ENCODE measurements at places on chromosomes 7 and 10.

GRCh38 chr7:140214075-140214684 is 37.4 kb upstream of the KDM7A start:
- no peak for DNase-seq

GRCh38 chr7:76234931-76235441 is 33.3 kb downstream of the SRRM3 start:
- peak; percentile 74 for DNase-seq

DNA sequence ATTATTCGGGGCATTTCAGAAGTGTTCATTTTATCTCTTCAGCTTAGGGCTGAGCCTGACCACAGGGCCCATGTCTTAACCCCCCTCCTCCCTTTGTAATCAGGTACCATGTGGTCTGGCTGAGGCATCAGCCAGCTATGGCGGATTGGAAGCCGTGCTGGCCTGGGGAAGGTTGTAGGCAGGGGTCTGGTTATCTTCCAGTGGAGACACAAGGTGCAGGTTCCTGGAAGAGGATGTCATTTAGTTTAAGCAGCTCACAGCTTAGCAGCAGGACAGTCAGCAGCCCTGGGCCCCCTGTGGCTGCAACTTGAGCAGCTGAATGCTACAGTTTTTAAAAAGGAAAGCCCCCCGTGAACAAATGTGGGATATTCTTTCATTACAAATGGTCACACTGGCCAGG is 22.1 kb downstream of the BAG3 start:
- no peak for DNase-seq

DNA sequence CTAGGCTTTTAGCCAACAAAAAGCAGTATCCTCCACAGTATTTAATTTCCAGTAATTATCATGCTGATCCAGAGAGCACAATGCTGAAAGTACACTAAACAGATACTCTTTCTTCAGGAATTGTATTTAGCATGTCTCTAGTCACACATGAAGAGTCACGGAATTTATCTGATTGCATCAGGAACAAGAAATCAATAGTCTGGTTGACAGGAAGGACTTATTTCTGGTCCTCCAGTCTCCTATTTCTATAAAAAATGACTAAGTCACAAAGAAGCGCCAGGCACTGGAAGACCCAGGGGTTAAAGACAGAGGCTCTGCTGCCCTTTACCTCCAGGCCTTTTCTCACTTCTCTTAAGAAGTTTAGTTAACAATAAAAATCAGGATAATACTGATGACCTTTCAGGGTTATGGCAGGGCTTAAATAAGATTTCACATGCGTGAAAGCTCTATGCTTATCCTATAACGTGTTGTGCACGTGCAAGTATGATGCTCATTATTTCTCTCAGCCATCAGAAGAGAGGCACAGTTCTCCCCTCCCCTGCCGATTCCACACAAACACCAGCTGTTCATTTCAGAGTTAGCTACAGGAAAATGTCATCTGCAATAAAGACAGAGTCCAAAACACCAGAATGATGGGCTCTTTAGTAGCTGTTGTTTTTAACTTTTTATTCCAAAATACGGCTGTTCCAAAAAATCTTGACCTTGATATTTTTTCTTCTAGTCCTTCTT is 36.9 kb downstream of the SLC26A4 start:
- DNase-seq: no peak

- DNase-seq: no peak
Measured at GRCh38 chr7:45451342-45452035, 122.7 kb upstream of the ADCY1 start.

DNA sequence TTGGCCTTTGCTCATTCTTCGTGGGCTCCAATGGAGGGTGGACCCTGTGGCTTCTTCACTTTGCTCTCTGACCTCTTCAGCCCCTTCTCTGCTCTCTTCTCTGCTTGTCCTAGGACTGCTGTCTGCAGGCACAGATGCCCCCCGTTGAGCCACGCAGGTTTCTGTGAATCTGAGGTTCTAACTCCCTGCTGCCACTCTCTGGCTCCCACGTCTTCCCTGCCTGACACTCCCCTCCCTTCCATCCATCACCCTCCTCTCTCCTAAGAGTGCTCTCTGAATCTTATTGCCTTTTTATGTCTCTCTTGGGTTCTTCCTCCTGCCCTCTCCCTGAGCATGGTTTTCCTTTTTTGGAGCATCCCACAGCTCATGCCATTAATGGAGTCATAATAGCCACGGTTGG is 499.5 kb upstream of the GALNT17 start:
- DNase-seq: no peak

- DNase-seq: no peak
Measured at GRCh38 chr10:22593026-22593425, 121.4 kb downstream of the PIP4K2A start.

GRCh38 chr7:49580000-49580399 is 193.4 kb upstream of the VWC2 start:
- DNase-seq: no peak

DNA sequence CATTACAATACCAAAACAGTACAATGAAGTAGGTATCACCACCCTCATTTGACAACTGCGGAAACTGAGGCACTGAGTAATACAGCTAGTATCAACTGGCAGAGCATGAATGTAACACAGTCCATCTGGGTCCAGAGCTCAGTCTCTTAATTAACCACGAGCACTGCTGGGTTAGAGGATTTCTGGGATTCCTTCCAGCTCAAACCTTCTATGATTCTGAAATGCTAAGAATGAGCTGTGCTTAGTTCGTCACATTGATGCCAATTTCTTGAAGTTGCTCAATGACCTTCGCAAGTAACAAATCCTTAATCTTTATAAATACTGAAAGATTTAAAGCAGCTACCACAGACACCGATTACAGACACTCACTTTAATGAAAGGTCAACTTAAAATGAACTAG is 62.5 kb downstream of the SGMS1 start:
- DNase-seq: no peak

- DNase-seq: peak; percentile 4
Measured at GRCh38 chr7:24981171-24981951, 1.4 kb upstream of the OSBPL3 start.

- no peak for DNase-seq
Measured at GRCh38 chr7:128456255-128456725, 612 bp downstream of the HILPDA start.

GRCh38 chr7:25255611-25256332 is 27.5 kb upstream of the NPVF start:
- DNase-seq: no peak

DNA sequence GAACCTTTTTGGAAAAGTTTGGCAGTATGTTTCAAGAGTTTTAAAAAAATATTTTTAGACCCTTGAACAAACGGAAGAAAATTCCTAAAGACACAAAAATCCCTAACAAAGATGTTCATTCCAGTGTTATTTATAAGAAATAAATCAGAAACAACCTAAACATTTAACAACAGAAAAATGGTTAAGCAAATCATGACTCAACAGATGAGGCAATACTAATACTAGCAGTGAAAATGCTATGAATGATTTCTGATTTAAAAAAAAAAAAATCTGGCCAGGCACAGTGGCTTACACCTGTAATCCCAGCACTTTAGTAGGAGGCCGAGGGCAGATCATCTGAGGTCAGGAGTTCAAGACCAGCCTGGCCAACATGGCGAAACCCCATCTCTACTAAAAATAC is 61.0 kb downstream of the ARHGAP12 start:
- no peak for DNase-seq

- DNase-seq: no peak
Measured at GRCh38 chr7:47635091-47636080, 53.5 kb upstream of the TNS3 start.

GRCh38 chr10:132301371-132302330 is 6.1 kb downstream of the STK32C start:
- no peak for DNase-seq

- DNase-seq: no peak
Measured at GRCh38 chr10:14486777-14487487, 156.2 kb upstream of the FRMD4A start.

DNA sequence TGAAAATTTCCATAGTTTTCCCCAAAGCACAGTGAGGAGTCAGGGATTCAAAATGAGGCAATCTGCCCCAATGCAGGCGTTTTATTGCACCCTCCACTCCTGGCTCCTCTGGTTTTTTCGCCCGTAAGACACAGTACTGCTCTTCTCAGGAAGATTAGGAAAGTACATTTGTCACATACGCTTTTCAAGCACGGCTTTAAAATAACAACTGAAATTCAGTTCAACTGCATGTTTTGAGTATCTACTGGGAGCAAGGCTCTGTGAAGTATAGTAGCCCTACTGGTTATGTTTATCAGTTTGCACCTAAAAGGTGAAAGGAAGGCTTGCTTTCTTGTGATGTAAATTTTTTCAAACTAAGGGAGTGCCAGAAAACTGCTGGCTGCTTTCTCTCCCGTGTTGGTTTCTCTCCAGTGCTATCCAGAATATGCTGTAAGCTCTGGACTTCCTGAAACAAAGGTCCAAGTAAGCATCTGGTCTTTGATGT is 1.9 kb upstream of the SGMS1 start:
- no peak for DNase-seq

- no peak for DNase-seq
Measured at GRCh38 chr7:81802251-81802650, 32.4 kb upstream of the HGF start.

DNA sequence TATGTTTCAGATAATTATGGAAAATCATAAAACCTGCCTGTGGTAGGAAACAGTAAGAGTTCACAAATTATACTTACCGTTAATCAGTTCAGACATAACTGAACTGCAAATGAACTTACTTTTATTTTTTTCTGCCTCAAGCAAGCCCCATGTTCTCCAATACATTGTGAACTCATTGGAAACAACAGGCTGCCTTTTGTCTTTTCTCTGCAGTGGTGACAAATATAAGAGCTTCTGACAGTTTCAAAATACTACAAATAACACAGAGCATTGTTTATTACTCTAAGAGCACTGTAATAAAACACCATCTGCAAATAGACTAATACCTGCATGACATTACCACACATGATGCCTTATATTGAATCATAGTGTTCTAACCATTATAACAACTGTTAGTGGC is 94.0 kb upstream of the CDCA7L start:
- DNase-seq: no peak

DNA sequence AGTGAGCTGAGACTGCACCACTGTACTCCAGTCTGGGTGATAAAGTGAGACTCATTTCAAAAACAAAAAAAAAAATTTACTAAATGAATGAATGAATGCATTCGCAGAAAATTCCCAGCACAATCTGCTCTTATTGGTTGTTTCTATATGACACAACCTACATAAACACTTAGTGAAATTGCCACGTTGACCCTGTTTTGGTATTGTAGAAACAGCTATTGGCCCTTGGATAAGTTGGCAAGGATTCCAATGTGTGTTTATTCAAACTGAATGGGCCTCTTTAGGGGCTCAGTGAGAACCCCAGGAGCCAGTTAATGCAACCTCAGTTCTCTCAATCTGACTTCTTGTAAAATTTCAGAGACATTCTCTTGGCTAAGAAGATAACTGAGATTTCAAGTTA is 66.0 kb downstream of the HHEX start:
- DNase-seq: no peak

GRCh38 chr7:46072722-46073121 is 151.7 kb upstream of the IGFBP3 start:
- peak; percentile 0 for DNase-seq

DNA sequence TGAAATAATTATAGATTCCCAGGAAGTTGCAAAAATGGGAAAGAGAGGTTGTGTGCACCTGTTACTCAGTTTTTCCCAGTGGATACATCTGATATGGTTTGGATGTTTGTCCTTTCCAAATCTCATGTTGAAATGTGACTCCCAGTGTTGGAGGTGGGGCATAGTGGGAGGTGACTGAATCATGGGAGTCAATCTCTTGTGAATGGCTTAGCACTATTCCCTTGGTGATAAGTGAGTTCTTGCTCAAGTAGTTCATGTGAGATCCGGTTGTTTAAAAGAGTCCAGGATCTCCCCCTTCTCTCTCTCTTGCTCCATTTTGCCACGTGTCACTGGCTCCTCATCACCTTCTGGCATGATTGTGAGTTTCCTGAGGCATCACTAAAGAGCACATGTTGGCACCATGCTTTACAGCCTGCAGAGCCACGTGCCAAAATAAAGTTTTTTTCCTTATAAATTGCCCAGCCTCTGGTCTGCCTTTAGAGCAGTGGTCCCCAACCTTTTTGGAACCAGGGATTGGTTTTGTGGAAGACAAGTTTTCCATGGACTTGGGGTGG is 149.2 kb downstream of the RAMP3 start:
- DNase-seq: no peak

DNA sequence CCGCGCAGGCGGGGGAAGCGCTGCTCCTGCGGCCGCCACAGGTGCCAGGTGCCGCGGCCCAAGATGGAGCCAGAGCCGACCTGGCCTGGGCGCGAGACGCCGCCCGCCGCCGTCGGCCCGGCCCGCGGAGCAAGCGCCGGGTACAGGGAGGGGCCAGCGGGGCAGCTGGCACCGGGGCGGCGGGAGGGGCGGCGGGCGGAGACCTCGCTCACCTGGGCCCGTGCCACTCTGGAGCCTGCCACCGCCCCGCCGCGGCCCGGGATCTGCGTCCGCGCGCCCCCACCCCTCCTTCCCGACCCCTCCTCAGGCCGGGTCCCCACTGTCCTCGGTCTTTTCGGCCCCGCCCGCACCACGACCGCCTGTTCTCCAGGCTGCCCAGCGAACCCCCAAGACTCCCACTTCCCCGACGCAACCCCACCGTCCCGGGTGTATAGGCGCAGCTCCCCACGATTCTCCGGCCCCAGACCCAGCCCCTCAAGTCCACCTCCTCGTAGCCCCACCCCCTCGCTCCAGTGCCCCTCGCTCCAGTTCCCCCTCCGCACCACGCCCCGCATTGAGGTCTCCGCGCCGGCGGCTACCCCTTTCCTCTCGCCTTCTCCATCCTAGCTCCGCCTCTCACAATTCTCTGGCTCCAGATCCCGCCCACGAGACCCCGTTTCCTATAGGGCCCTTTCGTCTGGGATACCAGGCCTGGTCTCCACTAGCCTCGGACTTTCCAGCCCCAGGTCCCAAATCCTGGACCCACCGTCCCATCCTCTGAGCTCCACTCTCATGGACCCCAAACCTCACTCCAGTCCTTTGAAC is at the start of gene GPRIN2:
TSS of gene GPRIN2 (minus strand) at position 144 of the 804 bp plus-strand sequence. CDS start 5,922 bp downstream, outside the sequence.
- no peak for DNase-seq

GRCh38 chr10:111113961-111114757 is 37.3 kb downstream of the ADRA2A start:
- no peak for DNase-seq
